ENCODE measurements at places on chromosomes 5 and 9.
A peak's percentile ranks its signal among the peaks of the same experiment; 100 is the strongest.

DNA sequence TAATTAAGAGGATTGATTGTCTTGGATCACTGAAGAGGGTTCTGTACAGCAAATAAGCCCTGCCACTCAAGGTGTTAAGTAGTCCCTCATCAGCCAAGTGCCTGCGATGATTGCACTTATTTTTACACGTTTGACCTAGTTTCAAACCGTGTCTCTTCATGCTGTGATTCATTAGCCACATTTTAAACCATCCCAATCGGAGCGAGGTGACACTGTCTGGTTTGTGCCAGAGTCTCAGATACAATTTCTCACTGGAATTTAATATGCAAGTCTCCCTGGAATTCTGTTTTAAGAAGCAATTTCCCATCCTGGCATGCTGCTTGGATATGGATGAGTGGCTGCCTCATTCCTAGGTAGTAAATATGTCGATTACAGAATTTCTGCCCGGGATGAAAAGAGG is 1.6 kb downstream of the INSYN2B start:
- peak; percentile 31 for DNase-seq

DNA sequence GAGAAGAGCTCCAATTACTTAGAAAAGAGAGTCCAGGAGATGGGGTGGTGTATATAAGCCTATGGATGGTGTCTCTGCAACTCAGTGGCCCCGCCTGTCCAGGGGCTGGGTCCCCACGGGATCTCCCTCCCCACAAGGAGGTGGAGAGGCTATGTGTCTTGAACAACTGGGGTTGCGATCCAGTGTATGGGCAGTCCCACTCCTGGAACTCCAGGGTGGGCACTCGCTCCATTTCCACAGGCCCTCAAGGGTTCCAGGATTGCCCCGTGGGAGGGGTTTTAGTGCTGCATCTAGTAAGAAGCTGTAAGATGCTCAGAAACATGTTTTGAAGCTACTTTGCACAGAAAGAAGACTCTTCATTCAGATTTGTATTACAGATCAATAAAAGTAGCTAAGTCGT is 558 bp upstream of the SMAD5 start:
- no peak for DNase-seq

GRCh38 chr5:175663186-175664184 is 5.6 kb downstream of the HRH2 start:
- no peak for DNase-seq

DNA sequence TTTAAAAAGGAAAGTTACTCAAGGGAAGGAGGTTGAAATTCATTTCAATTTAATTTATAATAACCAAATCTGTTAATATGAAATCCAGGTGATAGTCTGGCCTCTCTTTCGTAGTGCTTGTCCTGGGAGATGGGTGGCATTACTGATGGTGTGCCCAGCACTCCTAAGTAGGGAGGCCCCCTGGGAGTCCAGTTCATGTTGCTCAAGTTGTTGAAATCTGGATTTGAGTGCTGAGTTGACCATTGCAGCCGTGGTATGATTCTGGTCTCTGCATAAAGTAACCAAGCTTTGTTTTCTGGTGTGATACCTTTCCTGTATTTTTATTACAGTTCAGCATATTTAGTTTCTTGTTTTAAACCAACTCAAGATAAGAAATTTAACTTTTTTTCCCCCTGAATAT is 287.8 kb downstream of the FANCC start:
- no peak for DNase-seq

DNA sequence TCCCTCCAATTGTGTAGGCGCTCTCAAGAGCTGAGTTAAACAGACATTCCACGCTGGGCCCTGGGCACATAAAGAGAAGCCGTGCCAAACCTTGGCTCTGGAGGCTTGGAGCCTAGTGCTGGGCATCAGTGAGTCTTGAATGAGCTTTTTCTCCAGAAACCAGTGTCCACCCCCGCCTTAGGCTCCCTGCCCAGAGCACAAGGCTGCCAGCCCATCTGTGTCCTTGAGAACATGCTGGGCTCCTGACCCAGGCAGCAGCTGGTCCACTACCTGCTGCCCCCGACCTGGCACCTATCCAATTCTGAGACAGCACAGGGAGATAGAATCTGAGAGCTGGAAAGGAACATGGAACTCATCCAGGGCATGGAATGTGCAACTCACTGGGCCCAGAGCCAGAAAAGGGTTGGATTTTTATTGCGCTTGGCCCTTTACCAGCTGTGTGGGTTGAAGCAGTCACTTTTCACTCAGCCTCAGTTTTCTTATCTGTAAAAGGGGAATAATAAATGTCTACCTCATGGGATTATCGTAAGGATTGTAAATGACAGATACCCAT is 92.4 kb upstream of the CPLX2 start:
- no peak for DNase-seq

GRCh38 chr5:61828856-61829255 is 477.1 kb upstream of the KIF2A start:
- no peak for DNase-seq

- no peak for DNase-seq
Observed at GRCh38 chr9:134663753-134664415, 22.3 kb downstream of the COL5A1 start.

GRCh38 chr5:94627191-94627590 is 8.7 kb downstream of the SLF1 start:
- DNase-seq, result no peak

DNA sequence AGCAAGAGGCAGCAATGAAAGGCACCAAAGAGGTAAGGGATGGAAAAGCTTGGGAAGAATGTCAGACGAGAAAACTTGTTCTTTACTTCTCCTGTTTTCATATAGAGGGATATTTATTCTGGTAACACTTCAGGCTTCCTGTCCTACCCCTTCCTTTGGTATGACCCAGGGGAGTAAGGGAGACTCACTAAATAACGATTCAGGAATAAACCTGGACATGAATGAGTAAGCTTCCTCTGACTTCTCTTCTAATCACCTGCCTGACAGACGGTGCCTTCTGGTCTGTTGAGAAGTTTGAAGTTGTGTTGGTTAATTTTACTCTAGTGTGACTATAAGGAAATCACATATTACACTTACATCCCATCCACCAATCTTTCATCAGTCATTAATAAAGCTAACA is 461.2 kb downstream of the CDH12 start:
- no peak for DNase-seq

Data from globus pallidus (tissue), 1 donor.